Stimulated activated CD8-positive, alpha-beta memory T cell treated with anti-CD3 and anti-CD28 coated beads, Interleukin-4, amount 100 ng/mL, for 1 hour (primary cell): ENCODE measurements at places on chromosomes 4 and X.

GRCh38 chr4:25330905-25331808, 18.6 kb downstream of the ZCCHC4 start:
- no peak for DNase-seq

DNA sequence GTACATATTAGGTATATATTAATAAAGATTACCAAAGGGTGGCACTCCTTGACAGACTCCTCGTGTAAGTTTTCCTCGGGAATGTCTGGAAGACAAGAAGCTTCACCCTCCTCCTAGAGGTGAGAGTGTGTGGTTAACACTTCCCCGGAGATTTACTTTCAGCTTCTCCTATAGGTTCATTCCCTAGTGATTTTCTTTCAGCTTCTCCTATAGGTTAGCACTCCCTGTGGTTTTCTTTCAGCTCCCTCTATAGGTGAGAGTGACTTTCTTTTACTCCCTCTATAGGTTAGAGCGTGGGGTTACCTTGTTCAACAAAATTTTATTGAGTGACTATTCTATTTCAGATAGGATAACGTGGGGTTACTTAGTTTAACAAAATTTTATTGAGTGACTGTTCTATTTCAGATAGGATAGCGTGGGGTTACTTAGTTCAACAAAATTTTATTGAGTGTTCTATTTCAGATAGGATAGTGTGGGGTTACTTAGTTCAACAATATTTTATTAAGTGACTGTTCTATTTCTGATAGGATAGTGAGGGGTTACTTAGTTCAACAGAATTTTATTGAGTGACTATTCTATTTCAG, 106.0 kb upstream of the PLAC1 start:
- DNase-seq, result no peak

- DNase-seq, result no peak
Observed at GRCh38 chr4:18391354-18391728, 369.8 kb upstream of the LCORL start.

DNA sequence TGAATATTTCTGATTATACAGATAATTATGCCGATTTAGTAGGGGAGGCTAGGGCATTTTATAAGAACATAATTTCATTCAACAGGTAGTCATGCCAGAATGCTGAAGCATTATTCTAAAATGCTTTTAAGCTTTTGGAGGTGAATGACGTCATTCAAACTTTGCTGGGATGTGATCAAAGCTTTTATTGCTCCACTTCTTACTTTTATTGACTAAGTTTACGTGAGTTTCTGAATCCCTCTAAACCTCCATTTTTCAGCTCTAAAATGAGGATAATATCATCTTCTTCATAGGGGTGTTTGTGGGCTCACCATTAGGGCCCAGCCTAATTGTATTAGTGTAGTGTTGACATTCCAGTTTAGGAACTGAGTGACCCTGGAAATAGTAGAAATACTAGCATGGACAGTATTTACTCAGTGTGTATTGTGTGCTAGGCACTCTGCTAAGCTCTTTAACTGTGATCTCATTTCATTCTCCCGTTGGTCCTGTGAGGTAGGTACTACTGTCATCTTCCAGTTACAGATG, 3.0 kb downstream of the WWC2 start:
- no peak for DNase-seq

DNA sequence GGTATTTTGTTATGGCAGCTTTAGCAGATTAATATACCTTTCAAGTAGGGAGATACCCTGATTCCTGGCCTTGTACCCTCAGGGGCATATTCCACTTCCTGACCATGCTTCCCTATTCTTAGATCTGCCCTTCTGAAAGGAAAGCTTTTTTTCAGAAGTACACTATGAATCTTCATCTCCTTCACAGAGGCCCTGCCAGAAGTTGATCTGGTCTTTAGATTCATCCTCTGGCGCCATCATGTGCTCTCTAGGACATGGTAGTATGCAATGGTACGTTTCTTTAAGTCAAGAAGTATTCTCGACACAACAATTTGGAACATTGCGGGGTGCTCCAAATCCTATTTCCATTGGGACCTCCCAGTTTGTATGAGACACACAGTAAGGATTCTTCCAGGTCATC, 39.6 kb upstream of the DIPK2B start:
- DNase-seq, result no peak

DNA sequence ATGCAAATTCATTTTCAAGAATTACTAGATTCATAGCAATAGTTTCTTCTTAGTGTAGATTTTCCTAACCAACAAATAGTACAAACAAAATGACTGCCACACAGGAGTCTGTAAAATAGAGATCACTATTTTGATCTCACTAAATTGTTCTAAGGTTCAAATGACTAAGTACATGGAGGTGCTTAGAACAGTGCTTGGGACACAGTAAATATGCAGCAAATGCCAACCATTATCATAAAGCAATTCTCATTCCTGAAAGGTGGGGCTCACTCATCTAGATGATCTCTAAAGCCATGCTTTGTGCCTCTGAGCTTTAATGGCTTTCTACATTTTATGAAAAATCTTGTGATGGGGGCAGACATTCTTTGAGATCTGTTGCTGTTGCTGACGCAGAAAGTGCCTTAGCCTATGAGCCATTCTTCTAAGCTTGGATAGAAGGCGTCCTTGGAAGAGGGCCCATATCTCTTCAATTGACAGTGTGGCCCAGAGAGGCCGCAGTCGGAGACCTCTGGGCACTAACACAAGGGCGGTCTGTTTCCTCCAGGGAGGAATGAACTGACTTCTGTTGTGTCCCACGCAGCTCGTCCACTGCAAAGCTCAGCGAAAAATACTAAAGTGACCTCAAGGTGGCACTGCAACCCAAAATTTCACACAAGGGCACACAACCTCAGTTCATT, 23.5 kb downstream of the TLR10 start:
- DNase-seq, result no peak

GRCh38 chr4:180285796-180286195, 1957.4 kb upstream of the TENM3 start:
- no peak for DNase-seq

GRCh38 chr4:17761062-17761461, 20.4 kb downstream of the FAM184B start:
- DNase-seq, result no peak

- no peak for DNase-seq
Observed at GRCh38 chrX:9899640-9900111, 67.5 kb upstream of the CLDN34 start.

- no peak for DNase-seq
Observed at GRCh38 chr4:48224606-48225005, 45.0 kb downstream of the TEC start.
